Motor neuron (in vitro differentiated cells): ENCODE measurements at places on chromosomes 1 and 21. TPM values are rescaled to one million over a fixed set of nuclear protein-coding genes. Genes with fewer than 3 reads are reported as not detected.

NBPF10 gene
- 0.63 and 0.64 TPM in 2 replicates for total RNA-seq

PLA2G2D gene
- 0.14 and 0.21 TPM in 2 replicates for total RNA-seq

C1orf226 gene
- 1.1 and 1.4 TPM in 2 replicates for total RNA-seq

LSM10 gene
- total RNA-seq, result 32.4 and 37.2 TPM in 2 replicates

HEYL gene
- 0.50 and 1.1 TPM in 2 replicates for total RNA-seq

TRIM45 gene
- 6.6 and 8.3 TPM in 2 replicates for total RNA-seq

CCDC181 gene
- 0.67 and 1.2 TPM in 2 replicates for total RNA-seq

IVL gene
- 0.15 and 0.16 TPM in 2 replicates for total RNA-seq

MEX3A gene
- total RNA-seq, result 45.5 and 53.2 TPM in 2 replicates

SHE gene
- total RNA-seq, result 0.66 and 1.7 TPM in 2 replicates

NPHS2 gene
- not detected in 2 replicates for total RNA-seq

EPHB2 gene
- total RNA-seq, result 0.30 and 0.42 TPM in 2 replicates

TFF2 gene
- total RNA-seq, result not detected in 2 replicates

EPHA8 gene
- total RNA-seq, result 4.9 and 5.5 TPM in 2 replicates

F13B gene
- not detected in 2 replicates for total RNA-seq

RAB42 gene
- total RNA-seq, result 0.46 and 1.5 TPM in 2 replicates

CNTN2 gene
- total RNA-seq, result 19.6 and 22.2 TPM in 2 replicates

BLACAT1 gene
- 5.6 and 5.9 TPM in 2 replicates for total RNA-seq

S100A3 gene
- 1.3 TPM in 1 of 2 replicates, not detected in the other for total RNA-seq

FMOD gene
- total RNA-seq, result 0.30 and 0.70 TPM in 2 replicates

FNDC5 gene
- 88.2 and 93.1 TPM in 2 replicates for total RNA-seq

KRTAP19-6 gene
- total RNA-seq, result not detected in 2 replicates

TGFBR3 gene
- 7.3 and 7.9 TPM in 2 replicates for total RNA-seq

CFHR4 gene
- total RNA-seq, result not detected in 2 replicates

RORC gene
- total RNA-seq, result 0.14 and 0.34 TPM in 2 replicates

LEPROT gene
- 16.9 and 20.5 TPM in 2 replicates for total RNA-seq

PDZK1 gene
- 0.46 and 1.8 TPM in 2 replicates for total RNA-seq

ATP6V1G3 gene
- not detected in 2 replicates for total RNA-seq

EMC1 gene
- total RNA-seq, result 63.5 and 64.4 TPM in 2 replicates

PLPPR5 gene
- total RNA-seq, result 5.5 and 5.7 TPM in 2 replicates

COL11A1 gene
- total RNA-seq, result 305 and 316 TPM in 2 replicates

XCL1 gene
- total RNA-seq, result 0.21 and 0.37 TPM in 2 replicates

UBE2U gene
- not detected in 2 replicates for total RNA-seq

CFAP57 gene
- total RNA-seq, result 2.0 and 3.3 TPM in 2 replicates

CIART gene
- 7.9 and 8.4 TPM in 2 replicates for total RNA-seq
